ENCODE measurements at places on chromosomes 2 and 18. TPM values are rescaled to one million over a fixed set of nuclear protein-coding genes. Genes with fewer than 3 reads are reported as not detected.

The CRYBA2 gene
- total RNA-seq = not detected

DNA sequence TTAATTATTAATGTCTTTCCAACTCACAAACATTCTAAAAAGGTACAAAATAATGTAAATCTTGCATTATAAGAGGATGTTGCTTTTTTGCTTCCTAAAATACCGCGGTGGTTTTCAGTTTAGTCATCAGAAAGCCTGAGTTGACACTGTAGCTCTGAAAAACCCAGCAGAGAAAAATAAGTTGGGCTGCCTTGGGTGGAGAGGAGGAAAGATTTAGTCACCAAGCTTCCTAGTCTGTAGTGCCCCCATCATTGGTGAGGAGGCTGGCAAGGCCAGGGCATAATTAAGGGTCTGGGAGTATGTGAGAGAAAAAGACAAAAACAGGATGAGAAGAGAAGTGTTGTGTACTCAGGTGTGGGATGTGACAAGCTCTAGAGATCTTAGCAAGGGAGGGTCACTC lies 5.7 kb downstream of the PTPRM start:
- no peak for DNase-seq

The CRYGC gene
- total RNA-seq = not detected

The RGPD4 gene
- total RNA-seq = not detected

DNA sequence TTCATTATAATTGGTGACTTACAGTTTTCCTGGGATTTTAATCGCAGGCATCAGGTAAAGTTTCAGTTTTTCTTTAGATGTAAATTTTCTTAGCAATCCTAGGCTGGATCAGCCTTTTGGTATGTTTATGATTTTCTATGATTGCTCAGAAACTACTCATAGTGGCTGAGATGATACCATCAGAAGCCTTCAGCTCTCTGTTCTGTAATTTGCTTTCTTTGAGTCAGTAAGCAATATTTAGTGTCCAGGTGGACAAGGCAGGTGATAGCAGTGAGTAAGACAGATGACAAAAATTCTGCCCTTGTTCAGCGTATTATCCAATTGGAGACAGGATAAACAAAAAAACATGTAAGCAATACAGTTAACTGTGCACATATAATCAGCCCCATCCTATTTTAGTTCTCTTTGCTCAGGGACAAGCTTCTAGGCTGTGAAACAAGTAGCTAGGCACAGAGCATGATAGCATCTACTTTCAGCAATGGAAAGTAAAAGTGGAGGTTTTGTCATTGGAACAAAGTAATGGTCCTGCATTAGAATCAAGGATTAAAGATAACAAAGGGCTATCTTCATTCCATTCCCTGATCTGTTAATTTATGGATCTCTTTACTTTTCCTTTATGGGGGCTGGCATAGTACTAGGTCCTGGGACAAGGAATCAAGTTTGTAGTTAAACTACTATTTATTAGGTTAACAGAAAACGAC lies 100.8 kb downstream of the EPC2 start:
- no peak for DNase-seq
